ENCODE measurements at places on chromosomes 12 and 14.
A peak's percentile ranks its signal among the peaks of the same experiment; 100 is the strongest.

DNA sequence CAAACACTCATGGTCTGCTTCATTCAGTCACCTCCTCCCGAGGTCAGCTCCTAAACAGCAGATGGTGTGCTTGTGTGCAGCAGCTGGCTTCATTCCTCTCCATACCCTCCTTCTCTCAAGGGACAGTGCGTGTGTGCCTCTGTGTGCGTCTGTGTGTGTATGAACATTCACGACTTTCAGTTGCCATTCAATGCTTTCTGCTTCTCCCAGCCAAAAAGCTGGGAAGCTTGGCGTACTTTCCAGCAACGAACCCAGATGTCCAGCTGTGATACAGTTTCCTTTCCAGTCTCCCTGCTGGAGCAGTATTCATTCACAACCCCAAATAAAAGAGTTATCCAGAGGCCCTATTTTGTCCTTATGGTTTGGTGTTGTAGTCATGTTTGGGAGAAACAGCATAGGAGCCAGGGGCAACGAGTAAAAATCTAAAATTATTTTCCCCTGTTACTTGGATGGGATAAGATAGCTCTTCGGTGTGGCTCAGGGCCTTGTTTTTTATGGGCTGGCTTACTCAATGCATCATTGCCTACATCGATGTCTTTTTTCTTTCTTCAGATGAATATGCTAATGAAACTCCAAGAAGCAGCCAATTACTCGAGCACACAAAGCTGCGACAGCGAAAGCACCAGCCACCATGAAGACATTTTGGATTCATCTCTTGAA, 379.3 kb downstream of the NAV3 start:
- DNase-seq, result peak; percentile 21

DNA sequence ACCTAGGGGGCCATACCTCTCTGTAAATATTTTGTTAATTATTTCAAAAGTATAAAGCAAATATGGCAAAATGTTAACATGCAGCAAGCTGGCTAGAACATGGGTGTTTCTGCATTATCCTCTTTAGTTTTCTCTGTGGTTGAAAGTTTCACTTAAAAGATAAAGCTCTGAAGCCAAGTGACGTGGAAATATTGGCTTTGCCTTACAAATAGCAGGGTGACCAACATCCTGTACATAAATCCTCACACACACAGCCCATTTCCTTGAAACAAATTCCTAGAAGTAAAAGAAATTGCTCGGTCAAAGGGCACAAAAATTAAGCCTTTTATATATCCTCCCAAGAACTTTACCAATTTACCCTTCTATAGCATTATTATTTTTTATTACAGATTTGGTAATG, 10.6 kb upstream of the VWF start:
- no peak for DNase-seq

GRCh38 chr12:57869298-57869926, 22.9 kb upstream of the CTDSP2 start:
- DNase-seq, result peak; percentile 48

DNA sequence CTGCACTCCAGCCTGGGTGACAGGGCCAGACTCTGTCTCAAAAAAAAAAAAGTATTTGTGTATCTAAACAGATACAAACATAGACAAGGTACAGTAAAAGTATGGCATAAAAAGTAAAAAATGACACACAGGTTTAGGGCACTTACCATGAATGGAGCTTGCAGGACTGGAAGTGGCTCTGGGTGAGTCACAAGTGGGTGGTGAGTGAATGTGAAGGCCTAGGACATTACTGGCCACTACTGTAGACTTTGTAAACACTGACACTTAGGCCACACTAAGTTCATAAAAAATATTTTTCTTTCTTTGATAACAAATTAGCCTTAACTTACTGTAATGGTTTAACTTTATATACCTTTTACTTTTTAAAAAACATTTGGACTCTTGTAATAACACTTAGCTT, 38.0 kb upstream of the EIF5 start:
- no peak for DNase-seq

DNA sequence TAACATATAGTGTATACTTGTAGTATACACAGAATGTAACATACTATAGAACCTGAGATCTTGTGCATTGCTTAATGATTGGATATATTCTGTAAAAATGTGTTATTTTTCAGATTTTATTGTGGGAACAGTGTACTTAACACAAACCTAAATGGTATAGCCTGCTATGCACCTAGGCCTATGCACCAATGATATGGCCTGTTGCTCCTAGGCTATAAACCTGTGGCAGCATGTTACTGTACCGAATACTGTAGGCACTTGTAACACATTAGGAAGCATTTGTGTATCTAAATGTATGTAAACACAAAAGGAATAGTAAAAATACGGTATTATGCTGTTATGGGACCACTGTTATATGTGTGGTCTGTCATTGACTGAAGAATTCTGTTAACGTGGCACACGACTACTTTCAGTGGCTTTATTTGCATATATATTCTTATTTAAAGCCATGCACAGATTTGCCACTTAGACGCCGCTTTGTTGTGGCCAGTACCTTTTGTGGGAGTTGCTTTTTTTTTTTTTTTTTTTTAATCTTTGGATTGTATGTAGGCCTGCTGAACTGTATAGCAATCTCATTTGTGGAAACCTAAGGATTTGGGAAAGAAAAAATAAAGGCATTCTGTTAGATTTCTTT, 7.4 kb downstream of the PAPOLA start:
- no peak for DNase-seq

DNA sequence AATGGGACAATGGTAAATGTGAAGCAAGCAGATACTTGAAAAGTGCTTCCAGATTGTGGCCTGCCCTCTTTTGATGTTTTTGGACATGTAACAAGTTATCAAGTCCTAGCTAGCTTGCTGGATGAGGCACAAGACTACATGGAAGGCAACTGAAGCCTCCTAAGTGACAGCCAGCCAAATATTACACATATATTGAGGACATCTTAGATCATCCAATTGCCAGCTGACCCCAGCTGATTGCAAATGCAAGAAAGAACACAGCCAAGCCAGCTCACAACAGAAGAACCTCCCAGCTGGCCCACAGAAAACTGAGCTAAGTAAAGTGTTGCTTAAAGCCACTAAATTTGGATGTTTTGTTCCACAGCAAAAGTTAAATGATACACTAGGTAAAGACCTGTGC, 156.9 kb downstream of the SRGAP1 start:
- no peak for DNase-seq

- DNase-seq, result no peak
Observed at GRCh38 chr14:84591827-84592445, 938.0 kb upstream of the FLRT2 start.

DNA sequence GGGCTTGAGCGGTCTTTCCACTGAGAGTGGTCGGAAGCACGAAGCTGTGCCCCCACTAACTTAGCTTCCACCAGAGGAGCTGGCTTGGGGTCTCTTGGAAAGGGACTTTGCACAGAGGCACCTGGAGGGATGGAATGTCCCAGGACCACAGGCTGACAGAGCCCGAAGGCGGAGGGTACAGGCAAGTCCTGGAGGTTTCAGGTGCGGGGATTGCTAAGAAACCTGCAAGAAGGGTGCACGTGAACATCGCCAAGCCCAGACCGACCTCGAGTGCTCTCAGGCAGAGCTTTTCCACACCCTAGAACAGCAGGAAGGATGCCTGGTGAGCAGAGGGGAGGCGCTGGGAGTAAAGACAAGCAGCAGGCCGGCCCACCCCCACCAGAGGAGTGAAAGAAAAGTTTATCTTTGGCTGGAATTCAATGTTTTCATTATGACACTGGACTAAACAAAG, 61.6 kb downstream of the SERPINA3 start:
- no peak for DNase-seq
